ENCODE measurements at places on chromosomes 7 and 10.
A peak's percentile ranks its signal among the peaks of the same experiment; 100 is the strongest.

DNA sequence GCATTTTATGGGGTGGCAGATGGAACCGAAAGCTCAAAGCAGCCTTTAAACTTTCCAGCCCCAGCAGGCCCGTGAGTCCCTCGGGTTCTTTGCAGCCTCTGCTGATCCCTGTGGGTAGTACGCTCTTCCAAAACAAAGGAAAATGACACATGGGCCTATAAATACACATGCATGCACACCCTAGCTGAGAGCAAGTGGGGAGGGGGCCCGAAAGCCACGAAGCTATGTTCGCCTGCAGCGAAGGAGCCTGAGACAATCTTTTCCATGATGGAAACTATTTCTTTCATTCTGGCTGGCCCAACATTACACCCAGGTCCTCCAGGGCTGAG is 32.2 kb downstream of the CALML5 start:
- H3K27ac ChIP-seq = peak overlapping the region; percentile 99
- DNase-seq = no peak
- H3K27me3 ChIP-seq = peaks cover 33% of the 10 kb centered on the region
- peaks cover 57% of the 10 kb centered on the region for H3K36me3 ChIP-seq
- H3K4me1 ChIP-seq = peaks cover 61% of the 10 kb centered on the region

GRCh38 chr10:132735341-132735775 is 50.6 kb downstream of the NKX6-2 start:
- no peak overlapping the region for H3K4me3 ChIP-seq
- H3K27ac ChIP-seq = no peak overlapping the region
- no peak for DNase-seq
- H3K27me3 ChIP-seq = no peaks in the 10 kb centered on the region
- no peaks in the 10 kb centered on the region for H3K4me1 ChIP-seq

DNA sequence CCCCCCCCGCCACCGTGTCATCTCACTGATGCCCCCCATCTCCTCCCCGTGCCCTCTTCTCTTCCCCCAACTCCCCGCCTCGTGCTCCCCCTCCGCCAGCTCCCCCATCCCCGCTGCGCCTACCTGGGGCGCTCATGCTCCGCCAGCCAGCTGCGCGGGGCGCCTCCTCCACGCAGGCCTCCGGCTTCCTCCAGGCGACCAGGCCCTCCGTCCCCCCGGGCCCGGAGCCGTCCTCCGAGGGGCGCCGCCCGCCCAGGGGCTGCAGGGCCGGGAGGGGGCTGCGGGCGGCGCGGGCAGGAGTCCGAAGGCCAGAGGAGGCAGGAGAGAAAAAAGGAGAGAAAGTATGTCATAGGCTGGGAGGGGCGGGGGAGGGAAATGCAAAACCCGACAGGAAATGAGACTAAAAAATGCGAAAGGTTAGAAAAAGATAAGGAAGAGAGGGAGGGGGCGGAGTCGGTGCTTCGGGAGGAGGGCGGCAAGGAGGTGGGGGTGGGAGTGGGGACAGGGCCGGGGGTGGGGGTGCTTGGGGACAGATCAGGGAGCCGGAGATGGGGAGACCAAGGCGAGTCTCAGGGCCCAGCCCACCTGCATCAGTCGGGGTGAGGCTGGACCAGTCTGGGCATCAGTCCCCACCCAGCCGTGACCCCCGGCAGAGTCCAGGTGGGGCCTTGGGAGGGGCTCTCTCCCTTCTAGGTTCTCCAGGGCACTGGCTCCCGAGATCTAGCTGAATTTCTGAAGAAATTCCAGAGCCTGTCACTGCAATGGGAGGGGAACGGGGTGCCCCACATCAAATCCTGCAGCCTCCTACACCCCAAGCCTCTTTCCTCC is at the start of gene CARD11:
Gene CARD11, minus strand, starts transcription at position 324 of the 828 bp plus-strand sequence. CDS start 85,361 bp downstream, outside the sequence.
- no peak within 1 kb of the TSS for H3K27ac ChIP-seq
- H3K4me1 ChIP-seq = peaks cover 17% of the 10 kb centered on the region
- no peaks in the 10 kb centered on the region for H3K27me3 ChIP-seq
- DNase-seq = peak; percentile 31

DNA sequence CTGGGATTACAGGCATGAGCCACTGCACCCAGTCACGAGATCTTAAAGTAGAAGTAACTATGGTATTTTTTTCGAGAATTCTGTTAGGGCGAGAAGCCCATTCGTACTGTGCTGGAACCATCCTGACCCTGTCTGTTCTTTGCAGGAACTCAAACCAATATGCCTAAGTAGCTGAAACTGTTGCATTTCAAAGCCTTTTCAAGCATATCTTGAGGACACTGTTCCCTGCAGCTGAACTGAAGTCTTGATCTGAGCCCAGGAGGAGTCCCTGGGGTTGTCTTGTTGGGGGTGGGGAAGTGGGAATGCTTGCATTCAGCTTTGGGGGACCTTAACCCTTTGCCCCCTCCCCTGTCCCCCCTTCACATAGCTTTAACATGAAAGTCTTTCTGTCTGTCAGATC is 61.5 kb downstream of the CUX1 start:
- DNase-seq = no peak
- H3K4me1 ChIP-seq = peaks cover 85% of the 10 kb centered on the region
- 0 out of 2 replicates have a peak overlapping the region, but pooled peaks have one; percentile 89 for H3K27ac ChIP-seq
- H3K36me3 ChIP-seq = no peaks in the 10 kb centered on the region

- no peak overlapping the region for H3K4me3 ChIP-seq
- no peak for DNase-seq
- H3K27ac ChIP-seq = no peak overlapping the region
- H3K27me3 ChIP-seq = no peaks in the 10 kb centered on the region
Measured at GRCh38 chr10:123442901-123443300, 223.3 kb upstream of the GPR26 start.

GRCh38 chr10:5813091-5813340 is 218 bp downstream of the GDI2 start:
- no peak for DNase-seq
- H3K27me3 ChIP-seq = no peaks in the 10 kb centered on the region
- H3K4me3 ChIP-seq = peak overlapping the region; percentile 89
- H3K27ac ChIP-seq = peak overlapping the region; percentile 93
- H3K4me1 ChIP-seq = peaks cover 39% of the 10 kb centered on the region
- H3K36me3 ChIP-seq = peaks cover 10% of the 10 kb centered on the region

- peaks cover 30% of the 10 kb centered on the region for H3K27me3 ChIP-seq
- H3K27ac ChIP-seq = no peak overlapping the region
- peak overlapping the region; percentile 82 for H3K4me3 ChIP-seq
- peaks cover 72% of the 10 kb centered on the region for H3K4me1 ChIP-seq
- H3K36me3 ChIP-seq = no peaks in the 10 kb centered on the region
Measured at GRCh38 chr10:66927971-66928770, 2.3 kb downstream of the LRRTM3 start.

- DNase-seq = no peak
- no peak overlapping the region for H3K4me3 ChIP-seq
- H3K27ac ChIP-seq = no peak overlapping the region
- no peaks in the 10 kb centered on the region for H3K27me3 ChIP-seq
- H3K36me3 ChIP-seq = no peaks in the 10 kb centered on the region
Measured at GRCh38 chr10:24850727-24851296, 101.6 kb downstream of the PRTFDC1 start.

GRCh38 chr10:29646238-29646902 is 11.6 kb upstream of the SVIL start:
- H3K4me1 ChIP-seq = peaks cover 47% of the 10 kb centered on the region
- H3K36me3 ChIP-seq = peaks cover 4% of the 10 kb centered on the region
- DNase-seq = no peak
- H3K4me3 ChIP-seq = no peak overlapping the region

DNA sequence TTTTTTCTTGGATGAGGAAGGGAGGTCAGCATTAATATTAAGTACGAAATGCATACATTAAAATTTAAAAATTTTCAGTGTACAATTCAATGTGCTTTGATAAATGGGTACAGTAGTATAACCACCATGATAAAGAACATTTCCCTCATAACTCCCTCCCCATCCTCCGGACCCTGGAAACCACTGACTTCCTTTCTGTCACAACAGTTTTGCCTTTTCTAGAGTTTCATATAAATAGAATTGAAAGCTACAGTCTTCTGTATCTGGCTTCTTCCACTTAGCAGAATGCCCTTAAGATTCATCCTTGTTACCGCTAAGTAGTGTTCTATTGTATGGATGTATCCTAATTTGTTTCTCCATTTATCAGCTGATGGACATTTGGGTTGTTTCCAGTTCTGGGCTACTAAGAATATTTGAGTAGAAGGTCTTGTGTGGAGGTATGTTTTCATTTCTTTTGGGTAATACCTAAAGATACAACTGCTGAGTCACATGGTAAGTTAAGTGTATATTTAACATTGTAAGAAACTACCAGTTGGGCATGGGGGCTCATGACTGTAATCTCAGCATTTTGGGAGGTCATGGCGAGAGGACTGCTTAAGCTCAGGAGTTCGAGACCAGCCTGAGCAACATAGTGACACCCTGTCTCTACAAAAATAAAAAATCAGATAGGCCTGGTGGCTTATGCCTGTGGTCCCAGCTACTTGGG is 30.8 kb downstream of the ABI1 start:
- H3K27me3 ChIP-seq = no peaks in the 10 kb centered on the region
- no peak for DNase-seq
- 0 out of 2 replicates have a peak, but pooled peaks cover under 1% of the 10 kb centered on the region for H3K36me3 ChIP-seq
- H3K27ac ChIP-seq = no peak overlapping the region

DNA sequence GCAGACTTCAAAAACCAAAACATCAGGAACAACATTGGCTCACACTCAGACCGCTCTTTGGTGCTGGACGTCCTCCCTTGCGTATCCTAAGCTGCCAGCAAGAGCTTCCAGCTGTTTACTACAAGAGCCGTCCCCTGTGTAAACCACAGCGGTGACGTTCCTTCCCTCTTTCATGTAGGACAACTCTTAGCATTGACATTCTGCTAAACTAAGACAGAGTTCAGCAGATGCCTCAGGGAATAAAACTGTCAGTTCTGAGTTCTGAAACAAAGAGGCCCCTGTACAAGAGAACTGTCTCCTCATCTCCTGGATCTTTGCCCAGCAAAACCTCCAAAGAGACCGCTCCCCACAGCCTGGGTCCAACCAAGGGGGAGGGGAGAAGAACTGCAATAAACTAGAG is 57.8 kb upstream of the OPALIN start:
- H3K4me3 ChIP-seq = no peak overlapping the region
- H3K36me3 ChIP-seq = no peaks in the 10 kb centered on the region
- no peak overlapping the region for H3K27ac ChIP-seq
- no peak for DNase-seq
- no peaks in the 10 kb centered on the region for H3K27me3 ChIP-seq
- H3K4me1 ChIP-seq = peaks cover 8% of the 10 kb centered on the region

- H3K4me3 ChIP-seq = no peak overlapping the region
- no peak overlapping the region for H3K27ac ChIP-seq
- no peaks in the 10 kb centered on the region for H3K4me1 ChIP-seq
- no peaks in the 10 kb centered on the region for H3K36me3 ChIP-seq
- no peak for DNase-seq
- H3K27me3 ChIP-seq = no peaks in the 10 kb centered on the region
Measured at GRCh38 chr7:39510864-39511354, 55.3 kb upstream of the YAE1 start.

- H3K36me3 ChIP-seq = peaks cover 5% of the 10 kb centered on the region
- peak; percentile 39 for DNase-seq
- H3K27me3 ChIP-seq = peaks cover 22% of the 10 kb centered on the region
Measured at GRCh38 chr7:44085546-44085945, 3.2 kb upstream of the POLM start.

DNA sequence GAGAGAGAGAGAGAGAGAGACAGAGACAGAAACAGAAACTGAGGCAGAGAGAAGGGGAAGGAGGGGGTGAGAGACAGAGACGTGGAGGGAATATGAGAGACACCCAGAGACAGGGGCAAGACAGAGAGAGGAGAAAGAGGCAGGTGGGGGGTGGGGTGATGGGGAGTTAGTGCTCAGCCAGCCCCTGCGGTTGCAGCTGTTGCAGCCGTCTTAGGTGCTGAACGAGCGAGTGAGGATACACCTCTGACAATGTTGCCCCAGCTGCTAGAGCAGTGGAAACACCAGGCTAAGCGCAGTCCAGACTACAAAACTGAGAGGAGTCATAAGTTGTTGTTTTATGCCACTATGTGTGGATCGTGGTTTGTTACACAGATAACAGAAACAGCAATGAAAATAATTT is 328.2 kb upstream of the SHH start:
- no peak overlapping the region for H3K4me3 ChIP-seq
- H3K27ac ChIP-seq = no peak overlapping the region
- peaks cover 31% of the 10 kb centered on the region for H3K36me3 ChIP-seq
- no peaks in the 10 kb centered on the region for H3K27me3 ChIP-seq
- DNase-seq = no peak

- H3K4me1 ChIP-seq = peaks cover 42% of the 10 kb centered on the region
- DNase-seq = peak; percentile 56
- no peak overlapping the region for H3K27ac ChIP-seq
- no peak overlapping the region for H3K4me3 ChIP-seq
Measured at GRCh38 chr7:25857376-25858067, 294.5 kb upstream of the NFE2L3 start.

- no peak for DNase-seq
- no peaks in the 10 kb centered on the region for H3K27me3 ChIP-seq
- no peaks in the 10 kb centered on the region for H3K4me1 ChIP-seq
- H3K4me3 ChIP-seq = no peak overlapping the region
Measured at GRCh38 chr7:3844540-3845151, 543.6 kb downstream of the SDK1 start.

GRCh38 chr7:112986256-112987031 is 100.2 kb downstream of the GPR85 start:
- H3K4me1 ChIP-seq = peaks cover 22% of the 10 kb centered on the region
- H3K27ac ChIP-seq = no peak overlapping the region
- DNase-seq = no peak
- H3K36me3 ChIP-seq = no peaks in the 10 kb centered on the region
- no peak overlapping the region for H3K4me3 ChIP-seq

DNA sequence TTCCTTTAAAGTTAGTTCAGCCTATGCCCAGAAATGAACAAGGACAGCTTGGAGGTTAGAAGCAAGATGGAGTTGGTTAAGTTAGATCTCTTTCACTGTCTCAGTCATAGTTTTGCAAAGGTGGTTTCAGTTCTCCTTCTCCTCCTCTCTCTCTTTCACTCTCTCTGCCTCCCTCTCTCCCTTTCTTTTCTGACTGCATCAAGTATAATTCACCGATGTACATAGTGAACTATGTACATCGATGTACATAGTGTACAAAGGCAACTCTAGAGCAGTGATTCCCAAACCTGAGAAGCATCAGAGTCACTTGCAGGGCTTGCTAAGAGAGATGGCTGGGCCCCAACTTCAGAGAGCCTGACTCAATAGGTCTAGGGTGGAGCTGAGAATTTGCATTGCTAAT is 1259.7 kb downstream of the TYW1 start:
- peaks cover 24% of the 10 kb centered on the region for H3K27me3 ChIP-seq
- no peak overlapping the region for H3K27ac ChIP-seq
- H3K36me3 ChIP-seq = peaks cover 18% of the 10 kb centered on the region
- H3K4me1 ChIP-seq = peaks cover 31% of the 10 kb centered on the region

- H3K4me1 ChIP-seq = peaks cover 24% of the 10 kb centered on the region
- H3K36me3 ChIP-seq = no peaks in the 10 kb centered on the region
- H3K27ac ChIP-seq = no peak overlapping the region
Measured at GRCh38 chr10:121774813-121775212, 153.0 kb downstream of the ATE1 start.

- peaks cover 4% of the 10 kb centered on the region for H3K4me1 ChIP-seq
- H3K27me3 ChIP-seq = no peaks in the 10 kb centered on the region
- DNase-seq = no peak
- no peak overlapping the region for H3K4me3 ChIP-seq
Measured at GRCh38 chr7:143331179-143331801, 15.4 kb downstream of the CLCN1 start.

Data from WTC11 (cell line).